ENCODE measurements at places on chromosomes 11 and 22.
A peak's percentile ranks its signal among the peaks of the same experiment; 100 is the strongest.

DNA sequence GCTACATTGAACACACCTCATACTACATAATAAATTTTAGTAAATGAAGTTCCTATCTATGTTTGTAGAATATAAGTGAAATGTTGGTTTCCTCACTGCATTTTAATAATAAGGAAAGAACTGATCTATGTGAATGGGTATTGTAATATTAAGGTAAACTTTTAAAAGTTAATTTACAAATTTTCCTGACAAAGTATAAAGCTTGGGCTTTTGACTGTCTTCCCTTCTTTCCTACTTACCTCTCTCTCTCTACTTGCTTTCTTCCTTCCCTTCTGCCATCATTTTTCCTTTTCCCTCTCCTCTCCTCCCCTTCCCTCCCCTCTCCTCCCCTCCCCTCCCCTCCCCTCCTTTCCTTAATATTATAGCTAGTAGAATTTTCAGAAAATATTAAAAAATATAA lies 798.2 kb downstream of the CNTN5 start:
- no peak for DNase-seq

DNA sequence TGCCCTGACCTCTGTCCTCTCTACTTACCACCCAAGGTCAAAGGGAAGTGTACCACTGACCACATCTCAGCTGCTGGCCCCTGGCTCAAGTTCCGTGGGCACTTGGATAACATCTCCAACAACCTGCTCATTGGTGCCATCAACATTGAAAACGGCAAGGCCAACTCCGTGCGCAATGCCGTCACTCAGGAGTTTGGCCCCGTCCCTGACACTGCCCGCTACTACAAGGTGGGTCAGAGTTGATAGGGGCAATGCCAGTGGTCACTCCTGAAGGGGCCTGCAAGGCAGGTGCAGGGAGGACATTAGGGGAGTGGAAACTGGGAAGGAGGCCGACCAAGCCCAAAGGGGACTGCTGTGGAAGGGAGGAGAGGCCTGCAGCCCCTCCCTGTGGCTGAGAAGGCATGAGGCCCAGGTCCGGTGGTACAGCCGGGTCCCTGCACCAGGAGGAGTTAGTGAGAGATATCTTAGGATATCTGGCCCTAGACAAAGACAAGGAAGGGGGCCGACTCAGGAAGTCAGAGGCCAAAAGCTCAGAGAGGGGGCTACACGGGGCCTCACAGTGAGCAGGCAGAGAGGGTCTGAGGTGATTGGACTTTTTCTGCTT lies 17.9 kb downstream of the POLR3H start:
- DNase-seq, result no peak

DNA sequence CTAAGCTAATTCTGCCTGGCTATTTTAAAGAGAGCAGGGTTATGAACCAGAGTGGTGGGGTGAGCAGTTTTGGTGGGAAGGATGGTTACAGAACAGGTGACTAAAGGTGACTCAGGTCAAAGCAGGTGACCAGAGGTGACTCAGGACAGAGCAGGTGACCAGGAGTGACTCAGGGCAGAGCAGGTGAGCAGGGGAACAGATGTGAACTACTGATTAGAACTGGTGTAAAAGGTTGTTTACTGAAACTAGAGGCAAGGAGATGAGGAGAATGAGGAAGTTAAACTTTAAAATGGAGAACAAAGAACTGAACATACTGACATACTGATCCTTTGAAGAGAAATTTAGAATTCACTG lies 15.4 kb upstream of the HYLS1 start:
- no peak for DNase-seq

GRCh38 chr11:102186551-102187191 lies 76.4 kb downstream of the YAP1 start:
- no peak for DNase-seq

GRCh38 chr11:121282386-121282785 lies 10.2 kb upstream of the SC5D start:
- DNase-seq, result peak; percentile 30

- no peak for DNase-seq
Measured at GRCh38 chr11:1197886-1198560, 24.8 kb upstream of the MUC5B start.

DNA sequence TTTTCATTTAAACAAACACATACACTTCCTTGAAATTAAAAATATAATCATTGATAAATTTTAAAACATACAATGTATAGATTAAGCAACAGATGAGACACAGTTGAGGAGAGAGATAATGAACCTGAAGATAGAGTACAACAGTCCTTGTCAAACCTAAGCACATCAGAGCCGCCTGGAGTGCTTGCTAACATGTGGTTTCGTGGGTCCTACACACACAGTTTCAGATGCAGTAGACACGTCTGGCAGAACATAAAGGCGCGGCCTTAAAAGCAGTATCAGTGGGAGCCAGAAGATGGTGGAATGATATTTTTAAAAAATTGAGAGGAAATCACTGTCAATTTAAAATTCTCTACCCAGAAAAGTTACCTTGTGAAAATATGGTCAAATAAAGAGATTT lies 134.4 kb downstream of the MPPED1 start:
- no peak for DNase-seq

- no peak for DNase-seq
Measured at GRCh38 chr22:24423519-24424000, 3.8 kb upstream of the ADORA2A start.

- no peak for DNase-seq
Measured at GRCh38 chr22:20671409-20672081, 102.4 kb upstream of the SERPIND1 start.

GRCh38 chr11:86464509-86465221 lies 90.0 kb downstream of the CCDC81 start:
- no peak for DNase-seq

- DNase-seq, result no peak
Measured at GRCh38 chr11:114065094-114065493, 5.6 kb downstream of the ZBTB16 start.

DNA sequence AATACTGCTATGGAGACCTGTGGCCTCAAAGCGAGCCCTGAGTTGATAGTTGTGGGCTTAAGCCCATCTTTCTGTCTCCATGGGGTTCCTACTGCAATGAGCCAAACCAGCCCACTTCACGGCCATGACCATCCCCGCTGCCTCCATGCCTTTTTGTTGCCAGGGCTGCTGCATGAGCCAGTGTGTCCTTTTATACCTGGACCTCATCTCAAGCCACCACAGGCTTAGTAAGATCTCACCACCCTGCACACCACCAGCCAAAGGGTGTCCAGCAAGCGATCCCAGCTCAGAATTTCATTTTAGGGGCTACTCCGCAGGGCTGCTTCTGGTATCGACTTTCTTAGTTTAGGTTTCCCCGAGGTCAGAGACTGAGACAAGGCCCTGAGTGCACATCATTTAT lies 8.3 kb downstream of the TP53AIP1 start:
- no peak for DNase-seq

DNA sequence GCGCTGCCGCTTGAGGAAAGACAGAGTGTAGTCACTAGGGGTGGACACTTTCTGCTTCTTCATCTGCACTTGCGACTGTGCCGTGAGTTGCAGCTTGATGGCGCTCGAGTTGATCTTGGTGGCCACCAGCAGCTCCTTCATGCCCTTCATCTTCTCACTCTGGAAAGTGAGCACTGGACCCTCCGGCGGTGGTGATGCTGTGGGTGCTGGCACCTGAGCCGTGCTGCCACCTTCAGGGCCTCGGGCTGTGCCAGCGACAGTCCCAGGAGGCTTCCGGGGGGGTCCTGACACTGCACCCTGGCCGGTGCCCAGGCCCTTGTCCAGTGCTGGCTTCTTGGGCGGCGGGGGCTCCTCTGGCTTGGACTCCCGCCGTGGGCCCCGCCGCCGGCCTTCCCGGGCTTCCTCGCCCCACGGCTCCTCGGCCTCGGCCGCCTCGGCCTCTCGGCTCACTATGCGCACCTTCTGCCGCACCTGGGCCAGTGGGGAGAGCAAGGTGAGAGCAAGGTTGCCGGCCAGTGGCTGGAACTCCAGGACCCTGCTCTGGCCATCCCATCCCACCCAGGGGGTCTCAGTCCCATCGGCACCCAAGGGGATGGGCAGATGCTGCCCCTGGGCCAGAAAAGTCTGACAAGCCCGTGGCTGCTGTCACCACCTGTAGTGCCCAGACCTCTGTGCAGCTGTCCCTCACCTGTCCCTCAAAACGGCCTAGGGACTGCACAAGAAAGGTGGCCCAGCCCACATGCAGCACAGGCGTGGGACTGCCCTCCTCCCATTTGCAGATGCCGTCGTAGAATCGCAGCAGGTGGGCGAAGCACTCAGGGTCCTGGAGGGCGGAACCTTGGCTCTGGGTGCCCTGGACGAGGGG lies 1.6 kb upstream of the MAP4K2 start:
- no peak for DNase-seq

DNA sequence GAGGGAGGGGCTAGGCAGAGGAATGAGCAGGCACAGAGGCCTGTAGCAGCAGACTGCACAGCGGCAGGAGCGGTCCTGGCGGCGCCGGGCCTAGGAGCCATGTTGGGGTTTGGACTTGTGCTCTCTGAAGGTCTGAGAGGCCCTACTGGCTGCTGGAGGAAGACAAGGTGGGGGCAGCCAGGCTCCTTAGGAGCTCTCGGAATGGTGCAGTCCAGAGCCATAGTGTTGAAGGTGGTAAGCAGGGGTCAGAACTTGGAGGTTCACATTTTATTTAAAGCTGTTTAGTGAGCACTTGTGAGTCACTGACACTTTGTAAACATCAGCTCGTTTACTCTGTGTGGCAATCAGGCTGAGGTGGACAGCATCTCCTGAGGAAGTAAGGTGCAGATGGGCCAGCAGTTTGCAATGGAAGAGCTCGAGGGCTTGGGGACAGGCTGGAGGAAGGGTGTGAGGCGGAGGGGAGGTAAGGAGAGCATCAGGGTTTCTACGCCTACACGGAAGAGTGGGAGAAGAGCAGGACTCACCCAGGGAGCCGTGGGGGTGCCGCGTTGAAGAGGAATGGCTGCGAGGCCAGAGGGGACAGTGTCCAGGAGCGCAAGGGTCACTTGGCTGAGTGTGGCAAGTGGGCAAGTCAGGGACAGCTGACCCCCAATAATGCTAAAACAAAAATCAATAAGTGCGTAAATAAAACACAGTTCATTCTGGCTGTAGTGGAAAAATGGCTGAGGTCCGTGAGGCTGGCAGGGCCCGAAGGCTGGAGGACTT lies 10.0 kb upstream of the TMEM191C start:
- DNase-seq, result no peak

GRCh38 chr11:124085583-124085982 lies 29.7 kb upstream of the VWA5A start:
- DNase-seq, result peak; percentile 17

- no peak for DNase-seq
Measured at GRCh38 chr11:95660038-95660437, 129.5 kb downstream of the FAM76B start.

- no peak for DNase-seq
Measured at GRCh38 chr22:35266277-35266676, 9.0 kb downstream of the HMGXB4 start.

- DNase-seq, result no peak
Measured at GRCh38 chr11:43399983-43400630, 41.4 kb downstream of the TTC17 start.

DNA sequence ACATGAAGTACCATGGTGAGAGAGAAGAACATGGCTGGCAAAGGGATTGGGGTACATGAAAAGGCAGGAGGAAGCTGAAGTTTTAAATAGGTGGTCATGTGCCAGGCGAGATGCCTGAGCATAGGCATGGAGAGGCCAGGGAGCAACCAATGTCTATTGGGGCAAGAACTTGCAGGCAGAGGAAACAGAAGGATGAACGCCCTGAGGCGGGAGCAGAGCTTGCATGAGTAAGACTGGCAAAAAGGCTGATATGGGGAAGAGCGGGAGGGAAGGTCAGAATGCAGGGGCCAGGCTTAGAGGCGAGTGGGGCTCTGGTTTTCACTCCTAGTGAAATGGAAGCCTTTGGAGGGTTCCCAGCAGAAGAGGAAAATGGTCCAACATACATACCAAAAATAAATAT lies 52.5 kb upstream of the VSTM5 start:
- DNase-seq, result no peak

GRCh38 chr11:77167111-77167626 lies 39.1 kb downstream of the MYO7A start:
- no peak for DNase-seq

GRCh38 chr11:47154616-47155570 lies 21.8 kb downstream of the ARFGAP2 start:
- no peak for DNase-seq

- DNase-seq, result no peak
Measured at GRCh38 chr22:19232623-19233022, 54.1 kb upstream of the SLC25A1 start.

DNA sequence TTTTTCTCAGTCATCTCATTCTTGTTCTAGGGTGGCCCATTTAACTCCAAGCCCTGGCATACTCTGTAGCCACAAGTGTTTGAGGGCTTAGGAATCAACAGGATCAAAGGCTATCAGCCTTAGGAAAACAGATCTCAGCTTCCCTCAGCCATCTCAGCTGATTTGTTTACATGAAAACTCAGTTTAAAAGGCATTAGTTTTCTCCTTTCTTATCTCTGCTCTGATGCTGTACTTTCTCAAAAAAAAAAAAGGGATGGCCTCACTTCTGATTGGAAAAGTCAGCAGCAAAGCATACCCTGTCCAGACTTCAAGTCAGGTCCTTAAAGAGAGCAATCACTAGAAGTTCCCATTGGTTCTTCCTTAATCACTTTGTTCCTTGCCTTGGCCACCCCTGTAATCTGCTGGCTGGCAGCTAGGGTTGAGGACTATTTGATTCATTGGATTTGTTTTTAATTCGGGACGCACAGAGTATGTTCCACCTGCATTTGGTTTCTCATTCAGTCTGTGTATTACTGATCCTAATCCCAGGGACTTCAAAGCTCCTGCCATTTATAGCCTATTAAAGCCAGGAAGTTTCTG lies 102.8 kb downstream of the EXT2 start:
- no peak for DNase-seq

DNA sequence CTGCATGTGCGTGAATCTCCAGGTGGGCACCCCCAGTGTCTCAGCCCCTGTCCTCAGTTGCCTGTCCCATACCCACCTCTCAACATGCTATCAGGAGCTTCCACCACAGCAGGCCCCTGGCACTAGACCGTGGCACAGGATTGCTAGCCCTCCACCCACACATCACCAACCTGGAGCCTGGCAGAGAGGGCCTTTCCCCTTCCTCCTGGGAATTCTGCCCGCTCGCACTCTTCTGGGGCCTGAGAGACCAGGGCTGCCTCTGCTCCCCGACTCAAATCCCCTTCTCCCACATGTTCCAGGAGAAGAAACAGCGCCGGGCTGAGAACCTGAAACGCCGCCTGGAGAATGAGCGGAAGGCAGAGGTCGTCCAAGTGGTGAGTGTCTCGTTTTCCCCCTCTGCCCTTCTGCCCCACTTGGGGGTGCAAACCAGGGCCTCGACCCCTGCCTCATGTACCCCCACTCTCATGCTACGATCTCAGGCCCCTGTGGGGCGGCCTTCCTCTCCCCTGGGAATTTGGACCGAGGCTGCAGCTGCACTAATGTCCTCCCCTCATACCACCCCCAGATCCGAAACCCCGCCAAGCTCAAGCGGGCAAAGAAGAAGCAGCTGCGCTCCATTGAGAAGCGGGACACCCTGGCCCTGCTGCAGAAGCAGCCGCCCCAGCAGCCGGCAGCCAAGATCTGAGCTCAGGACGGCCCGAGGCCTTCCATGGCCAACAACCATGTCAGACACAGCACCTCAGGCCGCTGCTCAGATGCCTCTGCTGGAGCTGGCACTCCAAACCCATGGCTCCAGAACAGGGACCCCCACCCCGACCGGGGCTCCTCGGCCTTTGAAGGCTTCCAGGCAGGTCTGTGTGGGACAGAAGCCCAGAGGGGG lies 5.9 kb downstream of the PTGDR2 start:
- no peak for DNase-seq

- DNase-seq, result no peak
Measured at GRCh38 chr22:30190574-30190973, 56.0 kb downstream of the LIF start.

Data from HT1080 (cell line).